Heart left ventricle (tissue), 16 donors: ENCODE measurements at places on chromosomes 12 and 14. TPM values are rescaled to one million over a fixed set of nuclear protein-coding genes. Genes with fewer than 3 reads are reported as not detected.

- H3K27me3 ChIP-seq = no peaks in the 10 kb centered on the region
- H3K4me3 ChIP-seq = no peak overlapping the region
- no peak for DNase-seq
Measured at GRCh38 chr12:84738481-84738972, 174.1 kb downstream of the SLC6A15 start.

DNA sequence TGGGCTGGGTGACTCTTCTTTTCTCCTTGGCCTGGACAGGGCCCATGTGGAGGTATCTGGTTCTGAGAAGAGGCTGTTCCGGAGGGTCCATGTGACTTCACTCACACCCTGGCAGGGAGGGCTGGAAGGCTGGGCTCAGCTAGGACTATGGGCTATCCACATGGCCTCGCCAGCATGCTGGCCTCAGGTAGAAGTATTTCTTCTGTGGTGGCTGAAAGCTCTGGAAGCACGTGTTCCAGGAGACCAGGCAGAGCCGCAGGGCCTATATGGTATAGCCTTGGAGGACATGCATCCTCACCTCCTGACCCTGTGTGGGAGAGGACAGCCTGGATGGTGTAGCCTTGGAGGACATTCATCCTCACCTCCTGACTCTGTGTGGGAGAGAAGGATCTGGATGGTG is 38.2 kb upstream of the FZD10 start:
- no peak overlapping the region for H3K27ac ChIP-seq
- no peak overlapping the region for H3K4me3 ChIP-seq
- DNase-seq = no peak
- no peaks in the 10 kb centered on the region for H3K36me3 ChIP-seq

DNA sequence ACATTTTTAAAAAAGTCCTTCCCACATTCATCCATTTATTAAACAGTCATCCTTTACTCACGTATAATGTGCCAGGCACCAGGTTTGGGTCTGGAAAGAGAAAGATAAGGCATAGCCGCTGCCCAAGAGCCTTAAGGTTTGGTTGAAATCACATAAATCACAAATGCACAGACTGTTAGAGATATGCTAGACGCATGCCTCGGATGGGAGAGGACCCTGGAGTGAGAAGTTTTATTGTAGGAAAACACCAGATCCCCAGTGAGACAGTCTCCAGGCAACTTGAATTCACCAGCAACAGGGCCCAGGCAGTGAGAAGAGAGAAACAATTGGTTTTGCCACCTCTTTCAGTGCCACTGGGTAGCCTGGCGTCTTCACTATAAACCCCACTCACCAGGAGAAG is 305.9 kb upstream of the AMIGO2 start:
- H3K4me3 ChIP-seq = no peak overlapping the region
- DNase-seq = no peak
- no peaks in the 10 kb centered on the region for H3K36me3 ChIP-seq

DNA sequence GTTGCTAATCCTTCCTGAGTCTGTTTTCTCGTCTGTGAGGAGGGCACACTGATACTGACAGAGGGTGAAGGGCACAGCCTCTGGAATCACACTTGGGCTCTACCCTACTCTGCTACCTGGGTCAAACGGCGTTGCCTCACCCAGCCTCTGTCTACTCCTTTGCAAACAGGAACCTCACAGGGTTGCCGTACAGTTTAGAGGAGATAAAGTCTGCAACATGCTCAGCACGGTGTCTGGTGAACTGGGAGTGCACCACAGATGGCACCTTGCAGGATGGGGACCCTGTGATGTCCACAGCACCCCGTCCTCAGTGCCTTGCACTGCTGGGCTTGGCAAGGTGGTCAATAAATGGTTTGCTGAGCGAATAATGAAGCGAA is 38.3 kb downstream of the TESC start:
- H3K4me3 ChIP-seq = no peak overlapping the region
- H3K36me3 ChIP-seq = no peaks in the 10 kb centered on the region
- peak overlapping the region; percentile 58 for H3K27ac ChIP-seq
- no peaks in the 10 kb centered on the region for H3K27me3 ChIP-seq

KCNH5 gene
- not detected for total RNA-seq

BLOC1S1 gene
- total RNA-seq = 132 TPM

DNA sequence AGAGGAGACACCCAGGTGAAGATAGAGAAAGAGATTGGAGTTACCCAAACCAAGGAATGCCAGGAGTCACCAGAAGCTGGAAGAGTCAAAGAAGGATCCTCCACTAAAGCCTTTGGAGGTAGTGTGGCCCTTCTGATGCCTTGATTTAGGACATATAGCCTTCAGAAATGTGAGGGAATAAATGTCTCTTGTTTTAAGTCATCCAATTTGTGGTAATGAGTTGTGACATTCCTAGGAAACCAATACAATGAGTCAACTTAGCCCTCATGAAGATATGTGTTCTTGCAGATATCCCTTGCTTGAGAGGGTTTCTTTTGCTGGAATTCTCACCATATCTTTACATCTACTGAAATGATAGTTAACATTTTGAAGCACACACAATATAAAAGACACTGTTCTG is 58.8 kb downstream of the CCER1 start:
- no peaks in the 10 kb centered on the region for H3K4me1 ChIP-seq
- H3K27ac ChIP-seq = no peak overlapping the region
- no peak overlapping the region for H3K4me3 ChIP-seq
- DNase-seq = no peak
- no peaks in the 10 kb centered on the region for H3K36me3 ChIP-seq

DNA sequence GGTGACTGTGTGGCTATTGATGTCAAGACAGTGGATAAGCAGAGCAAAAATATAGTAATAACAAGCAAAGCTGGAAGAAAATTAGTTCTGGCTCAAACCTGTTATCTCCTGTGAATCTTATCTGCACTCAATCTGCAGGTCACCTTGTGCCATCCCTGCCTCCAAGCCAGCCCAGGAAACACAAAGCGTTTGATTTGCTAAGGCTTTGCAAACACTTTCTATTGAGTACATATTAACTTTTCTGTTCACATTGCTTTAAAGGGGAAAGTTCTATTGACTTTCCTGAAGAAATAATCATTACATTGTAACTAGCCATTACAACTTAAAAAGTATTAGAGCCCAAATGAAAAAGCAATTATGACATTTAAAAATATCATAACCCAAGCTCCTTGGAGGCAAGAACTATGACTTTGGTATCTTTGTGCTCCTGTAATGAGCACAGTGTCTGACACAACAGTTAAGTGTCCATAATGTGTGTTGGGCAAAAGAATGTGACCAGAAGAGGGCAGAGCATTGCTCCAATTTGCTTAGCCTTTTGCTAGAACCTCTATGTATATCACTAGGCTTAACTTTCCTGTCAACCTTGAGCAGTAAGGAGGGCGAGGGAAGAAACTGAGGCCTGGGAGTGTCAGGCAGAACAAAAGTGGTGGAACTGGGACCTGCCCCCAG is 24.7 kb downstream of the SERPINA3 start:
- H3K36me3 ChIP-seq = no peaks in the 10 kb centered on the region
- no peak for DNase-seq
- H3K27me3 ChIP-seq = peaks cover 12% of the 10 kb centered on the region
- H3K27ac ChIP-seq = no peak overlapping the region
- H3K4me3 ChIP-seq = no peak overlapping the region

DNA sequence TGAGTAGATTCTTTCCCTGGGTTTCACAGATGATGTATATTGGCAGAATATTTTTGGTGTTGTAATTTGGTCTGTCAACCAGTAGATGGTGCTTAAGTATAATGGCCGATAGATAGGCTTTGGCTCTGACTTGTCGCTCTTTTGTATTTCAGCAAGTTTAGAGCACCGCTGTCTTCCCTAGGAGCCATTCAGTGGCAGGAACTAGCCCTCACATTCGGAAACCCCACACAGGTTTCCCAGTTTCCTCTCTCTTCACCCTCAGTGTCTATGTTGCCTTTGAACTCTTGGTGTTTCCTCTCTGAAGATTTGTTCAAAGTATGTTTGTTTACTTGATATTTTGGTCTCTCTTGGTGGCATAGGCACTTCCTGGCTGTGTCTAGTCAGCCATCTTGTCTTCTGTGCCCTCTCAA is 102.2 kb downstream of the GPHN start:
- DNase-seq = no peak
- no peak overlapping the region for H3K27ac ChIP-seq
- no peaks in the 10 kb centered on the region for H3K4me1 ChIP-seq
- H3K36me3 ChIP-seq = no peaks in the 10 kb centered on the region

DNA sequence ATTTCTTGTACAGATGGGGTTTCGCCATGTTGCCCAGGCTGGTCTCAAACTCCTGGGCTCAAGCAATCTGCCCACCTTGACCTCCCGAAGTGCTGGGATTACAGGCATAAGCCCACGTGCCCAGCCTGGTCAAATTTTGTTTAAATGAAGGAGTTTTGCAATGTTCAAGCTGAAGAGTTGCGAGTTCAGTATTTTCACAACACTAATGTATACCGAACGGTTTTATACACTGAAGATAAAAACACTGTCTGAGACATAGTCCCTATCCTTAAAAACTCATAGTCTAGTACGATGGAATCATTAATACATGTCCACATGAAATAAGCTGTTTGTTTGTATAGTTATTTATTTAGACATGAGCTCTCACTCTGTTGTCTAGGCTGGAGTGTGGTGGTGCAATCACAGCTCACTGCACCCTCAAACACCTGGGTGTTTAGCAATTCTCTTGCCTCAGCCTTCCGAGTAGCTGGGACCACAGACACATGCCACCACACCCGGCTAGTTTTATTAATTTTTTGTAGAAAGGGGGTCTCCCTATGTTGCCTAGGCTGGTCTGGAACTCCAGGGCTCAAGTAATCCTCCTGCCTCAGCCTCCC is 15.4 kb downstream of the TRAPPC6B start:
- H3K27ac ChIP-seq = no peak overlapping the region
- no peaks in the 10 kb centered on the region for H3K27me3 ChIP-seq
- no peak for DNase-seq
- H3K36me3 ChIP-seq = peaks cover 87% of the 10 kb centered on the region
- H3K4me3 ChIP-seq = no peak overlapping the region

KERA gene
- not detected for total RNA-seq

KLRD1 gene
- 1.2 TPM for total RNA-seq

GRCh38 chr12:120006258-120006975 is 17.4 kb downstream of the BICDL1 start:
- H3K36me3 ChIP-seq = no peaks in the 10 kb centered on the region
- DNase-seq = no peak
- H3K4me1 ChIP-seq = no peaks in the 10 kb centered on the region
- no peak overlapping the region for H3K27ac ChIP-seq
- no peaks in the 10 kb centered on the region for H3K27me3 ChIP-seq

GRCh38 chr14:67260965-67261364 is 19.7 kb downstream of the PALS1 start:
- no peaks in the 10 kb centered on the region for H3K36me3 ChIP-seq
- DNase-seq = no peak
- no peak overlapping the region for H3K4me3 ChIP-seq
- H3K27me3 ChIP-seq = no peaks in the 10 kb centered on the region

TBX5 gene
- 38.4 TPM for total RNA-seq

PDZRN4 gene
- total RNA-seq = not detected

DNA sequence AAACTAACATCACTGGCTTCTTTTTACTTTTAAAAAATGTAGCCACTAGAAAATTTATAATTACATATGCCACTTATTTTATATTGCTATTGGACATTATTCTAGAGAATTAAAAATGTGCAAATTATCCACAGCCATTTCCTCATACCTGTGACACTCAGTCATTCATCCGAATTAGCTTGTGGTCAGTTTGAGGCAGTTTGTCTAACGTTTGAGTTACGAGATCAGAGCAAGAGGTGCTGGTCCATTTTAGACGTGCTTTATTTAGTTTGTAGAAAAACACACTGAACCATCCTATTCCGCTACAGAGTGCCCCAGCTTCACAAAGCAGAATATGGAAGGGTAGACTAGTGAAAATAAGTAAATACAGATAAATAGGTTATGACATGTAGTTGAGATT is 513.0 kb downstream of the NRXN3 start:
- H3K36me3 ChIP-seq = no peaks in the 10 kb centered on the region
- H3K27ac ChIP-seq = no peak overlapping the region
- H3K27me3 ChIP-seq = no peaks in the 10 kb centered on the region

DNA sequence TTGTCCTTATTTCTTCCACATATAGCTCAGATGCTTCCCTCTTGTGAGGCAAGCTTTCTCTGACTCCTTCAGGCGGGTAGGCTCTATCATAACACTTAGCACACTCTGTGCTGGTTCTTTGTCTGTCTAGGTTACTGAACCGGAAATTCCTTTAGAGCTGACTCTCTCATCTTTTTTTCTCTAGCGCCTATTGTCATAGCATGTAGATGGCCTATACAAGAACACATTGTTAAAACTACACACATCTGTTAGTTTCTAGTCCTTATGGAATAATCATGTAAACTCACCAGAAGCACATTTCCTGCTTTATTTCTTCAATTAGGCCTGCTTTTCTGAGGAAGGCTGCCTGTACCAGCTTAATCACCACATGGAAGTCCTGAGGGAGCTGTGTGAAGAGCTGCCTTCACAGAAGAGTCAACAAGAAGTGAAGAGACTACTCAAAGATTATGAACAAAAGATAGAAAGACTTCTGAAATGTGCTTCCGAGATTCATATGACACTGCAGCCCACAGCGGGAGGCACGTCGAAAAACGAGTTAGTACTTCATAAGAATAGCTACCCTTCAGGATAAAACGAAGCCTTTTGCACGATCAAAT is 143.9 kb downstream of the SYNE2 start:
- no peak overlapping the region for H3K27ac ChIP-seq
- H3K27me3 ChIP-seq = no peaks in the 10 kb centered on the region
- no peaks in the 10 kb centered on the region for H3K4me1 ChIP-seq
- H3K36me3 ChIP-seq = peaks cover 90% of the 10 kb centered on the region

AMDHD1 gene
- 0.20 TPM for total RNA-seq

DNA sequence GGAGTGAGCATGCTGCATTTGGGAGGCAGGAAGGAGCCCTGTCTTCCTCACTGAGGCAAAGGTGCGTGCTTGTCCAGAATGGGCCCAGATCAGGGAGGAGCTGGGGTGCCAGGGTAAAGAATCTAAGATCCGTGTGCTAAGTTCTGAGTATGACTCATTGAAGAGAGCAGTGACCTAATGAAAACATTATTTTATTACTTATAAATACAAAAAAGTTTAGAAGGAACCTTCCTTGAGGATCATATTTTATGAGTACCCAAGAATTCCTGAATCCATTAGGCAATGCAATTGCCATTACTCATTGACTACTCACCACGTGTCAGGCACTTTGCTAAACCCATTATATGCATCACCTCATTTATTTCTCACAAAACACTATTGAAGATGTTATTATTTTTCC is 264.7 kb downstream of the EGLN3 start:
- H3K36me3 ChIP-seq = no peaks in the 10 kb centered on the region
- H3K4me3 ChIP-seq = no peak overlapping the region
- H3K4me1 ChIP-seq = no peaks in the 10 kb centered on the region
- no peak for DNase-seq

DNA sequence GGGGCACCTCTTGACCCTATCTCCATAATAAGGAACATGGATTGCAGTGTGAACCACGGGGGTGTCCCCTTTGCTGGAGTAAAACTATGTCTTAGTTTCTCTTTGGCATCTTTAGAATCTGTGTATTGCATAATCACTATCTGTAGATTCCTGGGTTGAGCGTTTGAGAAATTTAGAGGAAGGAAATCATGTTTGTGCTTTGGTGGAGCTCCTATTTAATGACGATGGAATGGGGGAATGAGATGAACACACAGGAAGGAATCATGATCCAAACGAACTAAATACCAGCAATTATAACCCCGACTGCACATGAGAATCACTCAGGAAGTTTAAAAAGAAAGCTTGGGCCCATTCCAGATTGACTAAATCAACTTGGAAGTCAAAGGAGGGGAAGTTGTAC is 1.3 kb upstream of the MYG1 start:
- no peaks in the 10 kb centered on the region for H3K27me3 ChIP-seq
- H3K27ac ChIP-seq = no peak overlapping the region
- DNase-seq = no peak
- H3K4me3 ChIP-seq = no peak overlapping the region
- peaks cover 32% of the 10 kb centered on the region for H3K4me1 ChIP-seq
- H3K36me3 ChIP-seq = peaks cover 37% of the 10 kb centered on the region
